ENCODE measurements at places on chromosomes 3 and 15.

DNA sequence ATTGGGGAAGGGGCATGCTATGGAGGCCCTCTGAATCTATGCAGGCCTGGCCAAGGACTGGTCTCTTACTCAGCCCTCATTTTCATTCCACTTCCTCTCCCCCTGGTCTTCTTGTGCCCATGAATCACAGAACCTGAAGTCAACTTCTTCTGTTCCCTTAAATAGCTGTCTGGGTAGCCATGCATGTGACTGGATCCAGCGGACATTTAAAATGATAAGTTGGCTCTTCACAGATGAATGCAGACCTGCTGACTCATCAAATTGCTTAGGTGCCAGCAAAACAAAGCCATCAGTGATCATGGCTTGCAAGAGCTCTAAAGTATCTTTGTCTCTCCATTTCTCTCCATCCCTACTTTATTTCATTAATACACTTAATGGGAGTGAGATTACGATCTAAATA, 90.1 kb upstream of the CADPS start:
- DNase-seq: peak; percentile 14

DNA sequence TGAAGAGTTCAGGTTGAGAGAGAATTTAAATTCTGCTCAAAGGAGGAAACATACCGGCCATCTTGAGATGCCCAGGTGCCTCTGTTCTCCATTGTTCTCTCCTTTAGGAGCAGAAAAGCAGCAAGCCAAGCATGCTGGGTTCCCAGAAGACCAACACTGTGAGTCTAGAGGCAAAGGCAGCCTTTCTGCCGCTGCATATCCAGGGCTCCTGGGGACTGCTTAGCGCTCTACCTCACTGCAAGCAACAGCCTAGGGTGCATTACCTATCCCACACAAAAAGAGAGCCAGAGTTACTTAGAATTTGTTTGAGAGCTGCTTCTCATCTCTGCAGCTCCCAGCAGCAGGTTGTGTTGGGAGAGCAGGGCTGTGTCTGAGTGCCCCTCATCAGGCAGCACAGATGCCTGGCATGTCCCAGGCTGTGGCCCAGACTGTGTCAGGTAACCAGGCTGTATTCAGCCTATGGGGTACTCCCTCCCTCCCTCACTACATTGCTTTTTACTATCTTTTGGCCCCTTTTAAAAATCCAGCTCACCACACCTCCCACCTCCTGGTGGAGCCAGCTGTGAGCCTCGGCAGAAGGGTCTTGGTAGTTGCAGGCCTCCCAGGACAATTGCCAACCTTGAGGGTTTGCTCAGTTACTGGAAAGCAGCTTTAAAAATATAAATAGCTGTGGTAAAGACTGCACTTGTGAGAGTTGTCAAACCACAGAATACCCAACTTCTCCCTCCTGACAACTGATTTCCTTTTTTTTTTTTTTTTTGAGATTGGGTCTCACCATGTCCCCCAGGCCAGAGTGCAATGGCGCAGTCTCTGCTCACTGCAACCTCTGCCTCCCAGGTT, 30.2 kb downstream of the BCL2L10 start:
- peak; percentile 55 for DNase-seq

DNA sequence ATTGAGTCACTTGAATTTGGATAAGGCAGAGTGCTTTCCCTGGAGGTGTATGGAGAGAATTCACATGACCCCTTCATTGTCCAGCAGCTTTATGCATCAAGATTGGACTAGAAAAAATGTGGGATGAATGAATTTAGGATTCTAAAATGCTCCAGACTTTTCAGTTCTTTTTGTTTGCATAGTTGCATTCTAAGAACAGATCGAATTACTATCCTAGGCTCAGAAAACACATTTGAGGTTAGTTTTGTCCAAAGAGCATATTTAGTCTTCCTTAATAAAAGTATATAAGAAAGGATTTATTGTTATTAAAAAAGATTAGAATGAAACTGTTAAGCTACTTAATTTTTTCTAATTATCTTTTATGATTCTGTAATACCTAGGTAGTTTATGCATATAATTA, 127.4 kb downstream of the UBE2E2 start:
- DNase-seq: no peak

DNA sequence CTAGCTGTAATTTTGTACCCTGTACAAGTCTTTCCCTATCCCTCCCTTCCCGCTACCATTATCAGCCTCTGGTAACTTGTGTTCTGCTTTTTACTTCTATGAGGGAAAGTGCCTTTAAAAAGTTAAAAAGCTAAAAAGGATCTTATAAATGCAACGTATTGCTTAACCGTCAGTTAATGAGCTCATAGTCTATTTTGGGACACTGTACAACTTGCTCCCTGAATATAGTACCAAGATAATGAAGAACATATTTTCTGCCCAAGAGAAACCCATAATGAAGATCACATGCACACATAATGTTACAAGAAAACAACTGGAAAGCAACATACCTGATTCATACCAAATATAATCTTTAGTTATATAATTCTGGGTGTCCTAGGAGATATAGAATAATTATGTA, 22.6 kb downstream of the ZIC1 start:
- DNase-seq: peak; percentile 76

GRCh38 chr3:197376735-197377555, 78.5 kb upstream of the DLG1 start:
- no peak for DNase-seq

- peak; percentile 80 for DNase-seq
Measured at GRCh38 chr3:43153216-43154083, 47.6 kb upstream of the POMGNT2 start.

DNA sequence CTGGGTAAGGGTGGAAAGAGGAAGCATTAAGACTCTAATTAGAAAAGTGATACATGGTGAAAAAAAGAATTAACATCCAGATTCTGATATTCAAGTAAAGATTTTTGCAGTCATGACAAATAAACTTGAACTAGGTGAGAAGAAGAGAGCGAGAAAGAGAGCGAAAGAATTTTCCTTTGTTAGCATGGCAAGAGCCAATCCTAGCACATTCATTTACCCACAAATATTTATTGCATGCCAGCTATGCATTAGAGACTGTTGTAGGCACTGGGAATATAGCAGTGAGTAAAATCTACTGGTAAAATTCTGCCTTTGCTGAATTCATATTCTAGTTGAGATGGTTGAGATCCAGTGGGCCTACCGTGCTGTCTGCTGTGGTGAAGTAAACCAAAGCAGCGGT, 177.9 kb upstream of the DPH6 start:
- DNase-seq: peak; percentile 50

DNA sequence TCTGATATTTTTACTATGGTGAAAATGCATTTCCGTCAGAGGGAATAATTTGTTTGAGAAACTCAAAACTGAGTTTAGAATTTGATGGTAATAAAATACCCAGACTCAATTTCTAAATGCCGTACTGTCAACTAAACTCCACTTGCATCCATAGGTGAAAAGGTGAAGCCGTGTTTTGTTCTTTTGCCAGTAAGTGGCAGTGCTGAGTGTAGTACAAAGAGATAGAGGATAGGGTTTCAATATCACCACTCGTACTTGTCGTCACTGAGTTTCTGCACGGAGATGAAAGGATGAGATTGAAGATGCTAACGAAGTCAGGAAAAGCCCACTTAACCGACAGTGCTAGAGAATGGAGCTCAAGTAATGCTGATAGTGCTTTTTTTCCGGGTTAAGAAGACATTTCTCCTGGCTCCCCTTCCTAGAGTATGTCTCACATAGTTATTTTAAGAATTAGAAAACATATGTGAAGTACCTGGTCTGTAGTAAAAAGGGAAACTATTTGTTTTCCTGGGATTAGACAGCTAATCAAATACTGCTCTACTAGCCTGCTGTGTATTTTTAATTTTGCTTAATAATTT, 345.1 kb downstream of the IL5RA start:
- DNase-seq: peak; percentile 0

DNA sequence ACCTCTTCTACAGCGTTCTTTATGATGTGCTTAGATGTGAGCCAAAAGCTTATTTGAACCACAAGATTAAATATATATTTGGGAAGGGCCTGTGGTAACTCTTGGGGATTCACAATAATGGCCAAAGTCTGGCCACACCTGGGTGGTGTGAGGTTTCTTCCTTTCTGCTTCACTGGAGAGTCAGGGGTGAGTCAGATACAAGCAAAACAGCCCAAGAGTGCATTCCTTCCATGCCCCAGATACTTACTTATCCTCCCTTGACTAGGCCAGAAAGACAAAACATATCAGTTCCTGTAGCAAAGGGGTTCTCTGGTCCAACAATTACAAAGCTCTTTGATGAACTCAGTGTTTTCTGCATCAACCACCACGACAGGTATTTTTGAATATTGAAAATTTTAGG, 941 bp downstream of the ZBED2 start:
- DNase-seq: peak; percentile 66

- peak; percentile 70 for DNase-seq
Measured at GRCh38 chr3:107431246-107432012, 54.2 kb downstream of the CCDC54 start.

DNA sequence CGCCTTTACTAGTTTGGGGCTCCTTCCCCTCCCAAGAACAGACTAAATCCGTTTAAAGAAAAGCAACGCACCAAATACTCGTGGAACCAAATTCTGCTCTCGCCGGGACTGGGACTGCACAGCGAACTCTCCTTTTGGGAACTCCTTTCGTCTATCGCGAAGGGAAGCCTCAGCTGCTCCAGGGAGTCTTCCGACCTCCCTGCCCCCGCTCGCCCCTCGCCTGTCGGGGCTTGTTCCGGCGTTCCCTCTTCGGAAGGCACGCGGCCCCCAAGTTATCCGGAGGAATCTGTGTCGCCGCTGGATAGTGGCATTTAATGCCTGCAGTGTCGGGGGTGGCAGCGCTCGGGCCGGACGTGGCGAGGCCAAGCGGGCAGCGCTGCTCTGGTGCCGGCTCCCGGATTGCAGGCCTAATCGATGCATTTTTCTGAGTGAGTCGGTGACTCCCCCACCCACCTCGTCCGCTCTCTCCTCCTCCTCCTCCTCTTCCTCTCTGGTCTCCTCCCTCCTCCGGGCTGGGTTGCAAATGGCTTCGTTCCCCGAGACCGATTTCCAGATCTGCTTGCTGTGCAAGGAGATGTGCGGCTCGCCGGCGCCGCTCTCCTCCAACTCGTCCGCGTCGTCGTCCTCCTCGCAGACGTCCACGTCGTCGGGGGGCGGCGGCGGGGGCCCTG, at the start of gene TRIM71:
TRIM71 (plus strand) TSS at position 440 of the 671 bp plus-strand sequence; CDS start at position 524, 84 bp downstream.
- DNase-seq: no peak

DNA sequence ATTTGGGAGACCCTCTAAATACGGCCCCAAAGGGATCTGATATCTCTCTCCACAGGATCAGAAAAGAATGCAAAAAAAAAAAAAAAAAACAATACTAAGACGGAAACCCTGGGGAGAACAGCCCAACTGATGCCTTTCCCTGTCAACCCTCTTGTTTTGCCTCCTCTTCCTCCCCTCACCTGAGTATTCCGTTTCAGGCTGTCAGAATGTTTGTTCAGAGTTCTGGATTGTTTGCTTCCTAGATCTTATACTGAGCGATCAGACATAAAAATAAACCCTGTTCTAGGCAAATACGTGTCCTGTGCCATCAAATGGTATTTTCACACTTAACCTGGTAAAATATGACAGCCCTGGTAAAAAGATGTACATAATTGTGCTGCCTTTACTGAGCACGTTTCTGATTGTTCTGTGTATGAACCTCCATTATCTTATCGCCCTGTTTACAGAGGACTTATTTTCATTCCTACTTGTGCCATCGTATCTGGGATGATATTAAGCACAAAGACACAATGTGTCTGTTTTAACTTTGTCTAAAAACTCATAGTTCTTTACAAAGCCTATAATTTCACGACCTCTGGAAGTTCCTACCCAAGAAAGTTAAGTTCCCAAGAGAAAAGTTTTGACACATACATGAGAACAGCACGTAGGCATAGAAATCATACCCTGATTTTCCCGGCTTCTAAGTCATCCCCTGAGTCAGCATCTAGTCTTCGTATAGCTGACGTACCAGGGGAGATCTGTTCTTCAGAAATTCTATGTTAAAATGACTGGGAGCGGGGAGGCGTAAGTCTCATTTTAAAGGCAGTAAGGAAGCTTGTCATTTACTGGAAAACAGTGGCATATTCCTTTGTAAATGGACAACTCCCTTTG, 856 bp downstream of the ZBTB38 start:
- DNase-seq: peak; percentile 75

DNA sequence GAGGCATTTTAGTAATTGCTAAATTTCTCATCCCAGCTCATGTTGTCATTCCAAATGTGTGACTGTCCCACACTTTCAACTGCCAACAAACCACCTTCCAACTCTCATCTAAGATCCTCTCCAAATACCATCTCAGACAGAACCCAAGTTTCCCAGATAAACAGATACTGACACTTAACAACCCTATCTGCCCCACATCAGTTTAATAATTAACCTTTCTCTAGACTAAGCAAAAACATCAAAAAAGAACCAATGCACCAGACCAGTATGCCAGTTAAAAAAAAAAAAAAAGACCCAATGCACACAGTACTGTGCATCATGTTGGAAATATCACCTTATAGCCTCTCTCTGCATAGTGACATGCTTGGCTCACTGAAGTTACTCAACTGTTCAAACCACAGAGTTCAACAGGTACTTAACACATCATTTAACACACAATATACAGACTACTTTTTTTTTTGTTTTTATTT, 5.5 kb downstream of the SFMBT1 start:
- DNase-seq: no peak

DNA sequence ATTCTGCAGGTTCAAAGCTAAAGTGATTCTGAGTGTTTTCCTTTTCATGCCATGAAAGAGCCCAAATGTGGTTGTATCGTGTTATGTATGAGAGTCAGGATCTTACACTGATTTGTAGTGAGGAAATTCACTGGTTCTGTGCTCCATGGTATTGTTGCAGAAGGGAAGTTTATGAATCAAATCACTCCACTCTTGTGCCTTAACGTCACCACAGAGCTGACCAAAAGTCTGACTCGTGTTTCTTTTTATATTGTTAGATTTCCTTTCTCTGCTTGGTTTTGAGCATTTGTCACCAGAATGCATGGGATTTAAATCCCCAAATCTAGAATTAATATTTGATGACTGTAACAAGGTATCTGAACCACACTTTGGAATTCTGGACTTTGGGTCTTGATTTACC, 29.1 kb upstream of the SLC30A4 start:
- peak; percentile 30 for DNase-seq

DNA sequence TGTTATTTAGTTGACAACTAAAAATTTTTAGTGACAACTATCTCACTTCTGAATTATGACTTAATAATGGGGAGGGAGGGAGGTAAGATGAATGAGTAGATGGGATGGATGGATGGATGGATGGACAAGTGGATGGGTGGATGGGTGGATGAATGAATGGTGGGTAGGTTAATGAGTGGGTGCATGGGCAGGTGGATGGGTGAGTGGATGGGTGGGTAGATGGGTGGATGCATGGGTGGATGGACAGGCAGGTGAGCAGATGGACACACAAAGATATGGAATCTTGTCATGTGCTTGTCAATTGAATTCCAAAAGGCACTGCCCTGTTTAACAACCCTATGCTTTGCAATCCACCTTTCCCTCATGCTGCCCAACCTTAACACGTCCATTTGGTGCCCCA, 41.5 kb downstream of the KLHL25 start:
- no peak for DNase-seq

GRCh38 chr3:138371070-138371965, 22.9 kb downstream of the MRAS start:
- DNase-seq: no peak

- DNase-seq: no peak
Measured at GRCh38 chr3:24154013-24154695, 209.1 kb downstream of the NR1D2 start.
